GM23248 (cell line): ENCODE measurements at places on chromosomes 1 and 21.

DNA sequence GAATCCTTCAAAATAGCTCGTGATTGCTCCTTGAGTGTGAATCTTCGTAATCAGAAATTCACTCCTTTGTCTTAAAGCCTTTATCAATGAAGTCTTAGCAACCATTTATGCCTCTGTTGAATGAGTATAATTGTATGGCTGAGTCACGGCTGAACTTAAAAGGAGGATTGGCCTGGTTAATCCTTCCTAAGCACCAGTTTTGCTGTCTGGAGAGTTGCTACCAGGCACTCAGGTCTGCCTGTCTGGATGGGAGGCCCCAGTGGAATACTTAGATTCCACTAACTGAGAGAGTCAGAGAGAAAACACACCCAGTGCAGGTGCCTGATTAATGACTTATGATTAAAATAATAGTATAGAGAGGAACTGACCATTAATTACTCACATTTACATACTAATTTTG is 7.6 kb upstream of the HHAT start:
- no peak for DNase-seq

- no peak for DNase-seq
These were observed 147.0 kb downstream of the POU2F1 start for GRCh38 chr1:167367705-167368104.

DNA sequence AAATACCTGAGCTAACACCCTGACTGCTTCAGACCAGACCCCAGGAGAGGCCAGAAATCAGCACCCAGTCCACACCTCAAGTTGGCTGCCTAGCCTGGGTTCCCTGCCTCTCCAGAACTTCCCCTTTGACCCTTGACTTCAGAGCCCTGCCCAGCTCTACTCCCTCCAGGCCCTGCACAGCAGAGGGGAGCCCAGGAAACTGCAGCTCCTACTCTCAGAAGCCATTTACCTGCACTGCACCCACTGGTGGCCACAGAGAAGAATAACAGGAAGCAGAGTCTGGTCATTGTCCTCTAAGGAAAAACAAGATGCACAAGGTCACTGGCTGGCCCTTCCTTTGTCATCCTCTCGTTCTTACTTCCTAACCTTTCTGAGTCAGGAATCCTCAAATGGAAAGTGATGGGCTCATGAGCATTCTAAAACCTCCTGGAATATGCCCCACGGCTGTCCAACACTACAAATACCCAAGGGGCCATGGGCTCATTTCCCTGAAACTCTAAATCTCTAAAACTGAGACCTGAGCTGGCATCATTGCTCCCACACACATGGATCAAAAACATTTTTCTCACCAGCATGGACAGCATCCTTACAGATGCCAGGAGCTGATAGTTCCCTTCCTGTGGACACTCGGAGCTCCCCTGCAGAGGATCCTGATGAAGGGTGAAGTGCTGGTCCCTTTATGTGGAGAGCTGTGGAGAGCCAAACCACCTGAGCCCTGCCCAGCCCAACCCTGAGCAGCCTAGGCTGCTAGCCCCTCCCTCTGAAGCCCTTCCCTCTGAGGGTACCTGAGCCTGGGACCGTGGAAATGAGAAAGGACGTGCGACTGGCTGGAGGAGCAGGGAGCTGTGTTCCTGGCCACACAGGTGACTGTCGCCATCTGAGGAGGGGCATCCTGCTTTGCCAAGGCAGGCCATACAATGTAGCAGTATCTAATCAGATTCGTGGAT is at the start of gene ITLN2:
TSS of gene ITLN2 (minus strand) at position 652 of the 947 bp plus-strand sequence. CDS start at position 584, 68 bp downstream.
- DNase-seq: peak; percentile 54

DNA sequence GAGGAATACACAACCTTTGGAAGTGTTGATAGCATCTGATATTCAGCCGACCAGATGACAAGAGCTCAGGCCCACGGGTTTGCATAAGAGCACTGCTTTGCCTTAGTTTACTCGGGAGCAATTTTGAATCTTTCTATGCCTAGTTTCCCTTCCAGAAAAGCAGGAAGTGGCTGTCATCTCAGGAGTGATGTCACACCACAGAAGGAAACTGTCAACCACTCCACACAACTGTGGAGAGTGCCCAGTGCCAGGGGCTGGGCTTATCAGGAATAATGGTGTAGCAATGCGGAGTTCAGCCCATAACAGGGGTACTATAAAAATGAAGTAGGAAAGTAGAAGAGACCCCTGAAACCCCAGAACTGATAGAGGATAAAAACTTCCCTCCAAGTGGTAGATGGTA is 28.4 kb downstream of the NTPCR start:
- DNase-seq: no peak

- no peak for DNase-seq
These were observed 121.8 kb upstream of the KCNK1 start for GRCh38 chr1:233491953-233492620.
